ENCODE measurements at places on chromosomes 6 and 20. TPM values are rescaled to one million over a fixed set of nuclear protein-coding genes. Genes with fewer than 3 reads are reported as not detected.

DNA sequence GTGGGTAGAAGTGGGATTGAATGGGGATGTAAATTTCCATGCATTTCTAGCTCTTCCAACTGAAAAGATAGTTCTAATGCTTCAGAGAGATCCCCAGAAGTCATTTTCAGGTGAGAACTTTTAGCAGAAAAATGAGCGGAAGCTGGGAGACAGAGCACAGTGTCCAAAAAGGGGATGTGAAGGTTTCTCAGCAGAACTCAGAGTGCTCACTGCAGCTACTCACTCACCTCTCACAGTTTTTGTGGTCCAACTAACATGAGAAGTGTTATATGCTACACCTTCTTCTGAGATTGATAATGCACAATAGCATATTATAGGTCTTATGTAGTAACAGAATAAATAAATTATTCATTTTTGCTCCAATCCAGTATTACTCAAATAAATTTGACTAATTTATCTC lies 519.2 kb upstream of the HS3ST5 start:
- H3K27ac ChIP-seq = no peak overlapping the region
- DNase-seq = no peak
- H3K4me3 ChIP-seq = no peak overlapping the region
- H3K27me3 ChIP-seq = no peaks in the 10 kb centered on the region
- H3K4me1 ChIP-seq = no peaks in the 10 kb centered on the region

DNA sequence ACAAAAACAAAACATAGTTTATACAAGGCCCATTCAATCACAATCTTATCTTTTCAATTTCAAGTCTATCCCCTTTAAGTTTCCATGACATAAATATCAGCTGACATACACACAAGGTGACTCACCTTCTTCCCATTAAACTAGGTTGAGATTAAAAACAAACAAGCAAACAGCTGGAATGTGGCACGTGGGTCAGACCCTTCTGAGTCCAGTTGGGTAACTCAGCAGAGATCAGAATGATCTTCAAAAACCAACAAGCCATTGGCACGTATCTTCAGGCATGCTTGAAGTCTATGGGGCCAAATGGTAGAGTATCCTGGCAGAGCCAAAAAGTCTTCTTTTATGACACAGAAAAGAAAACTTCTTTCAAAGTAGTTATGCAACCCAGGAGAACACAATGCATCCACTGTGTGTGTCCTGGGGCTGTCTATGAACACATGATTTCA lies 603.5 kb upstream of the CITED2 start:
- peak; percentile 55 for DNase-seq
- H3K4me3 ChIP-seq = no peak overlapping the region
- no peaks in the 10 kb centered on the region for H3K27me3 ChIP-seq
- peaks cover 9% of the 10 kb centered on the region for H3K4me1 ChIP-seq

DNA sequence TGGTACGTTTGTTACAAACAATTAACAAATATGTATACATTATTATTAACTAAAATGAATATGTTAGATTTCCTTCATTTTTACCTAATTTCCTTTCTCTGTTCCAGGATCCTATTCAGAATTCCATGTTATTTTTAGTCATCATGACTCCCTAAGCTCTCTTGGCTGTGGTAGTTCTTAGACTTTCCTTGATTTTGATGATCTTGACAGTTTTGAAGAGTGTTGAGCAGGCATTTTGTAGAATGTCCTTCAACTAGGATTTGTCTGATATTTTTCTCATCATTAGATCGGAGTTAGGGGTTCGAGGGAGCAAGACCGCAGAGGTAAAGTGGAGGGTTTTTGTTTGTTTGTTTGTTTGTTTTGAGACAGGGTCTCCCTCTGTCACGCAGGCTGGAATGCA lies 44.3 kb upstream of the ZNF184 start:
- no peaks in the 10 kb centered on the region for H3K36me3 ChIP-seq
- no peak overlapping the region for H3K27ac ChIP-seq
- H3K4me1 ChIP-seq = peaks cover 5% of the 10 kb centered on the region
- DNase-seq = no peak
- no peak overlapping the region for H3K4me3 ChIP-seq
- H3K27me3 ChIP-seq = peaks cover 17% of the 10 kb centered on the region

DNA sequence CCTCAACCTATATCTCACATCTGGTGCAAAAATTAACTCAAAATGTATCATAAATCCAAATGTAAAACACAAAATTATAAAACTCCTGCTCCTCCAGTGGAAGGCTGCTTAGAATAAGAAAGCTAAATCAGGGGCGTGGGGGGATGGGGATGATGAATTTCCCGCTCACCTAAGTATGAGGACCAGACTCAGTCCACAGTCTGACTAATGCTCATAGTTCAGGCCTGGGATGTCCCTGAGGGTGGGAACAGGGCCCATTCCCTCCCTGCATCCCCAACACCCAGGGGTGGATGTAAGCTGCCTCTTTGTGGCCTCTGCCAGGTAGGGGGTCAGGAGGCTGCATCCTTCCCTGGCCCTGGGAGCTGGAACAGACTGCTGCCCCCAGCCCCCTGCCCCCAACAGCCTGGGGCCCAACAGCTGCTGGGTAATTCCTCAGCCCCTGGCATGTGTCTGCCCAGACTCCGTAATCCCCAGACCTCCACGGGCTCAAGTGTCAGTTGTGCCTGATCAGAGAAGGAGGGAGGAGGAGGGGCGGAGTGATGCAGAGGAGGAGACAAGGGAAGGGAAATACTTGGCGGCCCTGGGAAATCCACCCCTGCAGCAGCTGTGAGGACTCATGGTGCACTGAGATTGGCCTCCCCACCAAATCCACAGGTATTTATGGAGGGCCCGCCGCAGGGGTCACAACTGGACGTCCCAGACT lies 224.5 kb downstream of the PREX1 start:
- H3K36me3 ChIP-seq = no peaks in the 10 kb centered on the region

DNA sequence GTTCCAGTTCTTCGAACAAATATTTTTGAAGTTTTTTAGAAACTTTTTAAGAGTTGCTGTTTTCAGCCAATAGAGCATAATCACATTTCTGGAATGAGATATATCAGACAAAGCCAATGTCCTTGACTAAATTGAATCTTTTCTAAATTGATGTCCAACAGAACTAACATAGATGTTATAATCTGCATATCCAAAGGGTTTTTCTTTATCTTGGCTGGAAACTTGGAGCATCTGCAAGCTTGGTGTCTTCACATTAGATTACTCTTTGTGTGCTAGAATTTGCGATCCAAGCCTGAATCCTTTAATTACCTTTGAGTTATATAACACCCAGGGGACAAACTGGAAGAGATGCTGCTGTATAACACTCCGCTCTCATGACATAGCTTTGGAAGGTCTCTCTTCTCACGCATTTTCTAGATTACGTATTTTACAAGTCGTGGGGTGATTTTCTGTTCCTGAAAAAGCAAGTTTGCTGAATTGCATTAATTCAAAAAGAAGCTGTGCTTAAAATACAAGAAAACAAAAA lies 64.4 kb upstream of the FUCA2 start:
- H3K27ac ChIP-seq = no peak overlapping the region
- H3K4me3 ChIP-seq = no peak overlapping the region
- H3K27me3 ChIP-seq = no peaks in the 10 kb centered on the region
- no peaks in the 10 kb centered on the region for H3K36me3 ChIP-seq
- no peaks in the 10 kb centered on the region for H3K4me1 ChIP-seq

DNA sequence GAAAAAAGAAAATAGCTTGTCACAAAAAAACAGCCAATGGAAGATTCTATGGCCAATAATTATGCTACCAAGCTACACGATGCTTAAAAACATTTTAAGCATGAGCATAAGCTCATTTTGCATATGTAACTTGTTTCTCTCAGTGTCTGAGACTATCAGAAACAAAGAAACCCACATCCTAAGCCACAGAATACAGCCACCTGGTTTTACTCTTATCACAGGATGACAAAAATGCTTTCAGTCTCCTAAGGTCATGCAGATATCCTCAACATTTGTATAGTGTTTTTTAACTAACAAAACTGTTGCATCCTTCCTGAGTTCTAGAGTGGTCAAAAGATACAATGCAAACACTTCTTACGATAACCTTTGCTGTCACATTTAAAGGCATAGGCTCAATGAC lies 172.1 kb upstream of the RUNX2 start:
- no peaks in the 10 kb centered on the region for H3K27me3 ChIP-seq
- no peak overlapping the region for H3K27ac ChIP-seq
- peaks cover 4% of the 10 kb centered on the region for H3K4me1 ChIP-seq
- H3K36me3 ChIP-seq = no peaks in the 10 kb centered on the region

SLC32A1 gene
- not detected for total RNA-seq

TNFAIP3 gene
- total RNA-seq = 4.4 TPM

Data from endodermal cell (in vitro differentiated cells).